AG09319 (cell line): ENCODE measurements at places on chromosomes 2 and 18.

- DNase-seq: no peak
Observed at GRCh38 chr2:234425639-234426603, 71.0 kb downstream of the ARL4C start.

- no peak for DNase-seq
Observed at GRCh38 chr2:16713011-16713423, 47.4 kb upstream of the CYRIA start.

DNA sequence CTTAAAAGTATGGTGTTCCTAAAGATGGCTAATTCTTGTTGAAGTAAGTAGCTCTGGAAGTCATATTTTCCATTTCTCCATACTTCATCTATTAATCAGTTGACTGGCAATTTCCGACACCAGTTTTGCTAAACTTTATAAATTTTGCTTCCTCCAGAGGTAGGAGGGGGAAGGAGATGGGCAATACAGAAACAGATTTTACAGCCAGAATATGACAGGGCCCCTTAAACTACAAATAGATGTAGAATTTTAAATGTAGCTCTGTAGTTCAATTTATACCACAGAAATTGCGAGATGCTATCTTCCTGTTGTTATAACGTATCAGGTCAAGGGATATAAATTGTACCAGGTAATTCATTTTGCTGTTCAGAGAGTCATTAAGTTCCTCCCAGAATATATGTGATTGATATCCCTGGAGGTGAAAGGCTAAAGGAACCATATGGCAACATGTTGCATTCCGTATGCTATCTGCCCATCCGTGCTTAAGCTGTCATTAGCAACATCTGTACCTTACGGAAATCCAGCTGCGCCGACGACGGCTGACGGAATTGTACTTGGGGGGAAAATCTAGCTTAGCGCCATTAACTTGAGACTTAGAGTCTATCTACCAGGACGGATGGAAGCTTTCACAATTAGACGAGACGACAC is 8.4 kb upstream of the NR4A2 start:
- DNase-seq: no peak

DNA sequence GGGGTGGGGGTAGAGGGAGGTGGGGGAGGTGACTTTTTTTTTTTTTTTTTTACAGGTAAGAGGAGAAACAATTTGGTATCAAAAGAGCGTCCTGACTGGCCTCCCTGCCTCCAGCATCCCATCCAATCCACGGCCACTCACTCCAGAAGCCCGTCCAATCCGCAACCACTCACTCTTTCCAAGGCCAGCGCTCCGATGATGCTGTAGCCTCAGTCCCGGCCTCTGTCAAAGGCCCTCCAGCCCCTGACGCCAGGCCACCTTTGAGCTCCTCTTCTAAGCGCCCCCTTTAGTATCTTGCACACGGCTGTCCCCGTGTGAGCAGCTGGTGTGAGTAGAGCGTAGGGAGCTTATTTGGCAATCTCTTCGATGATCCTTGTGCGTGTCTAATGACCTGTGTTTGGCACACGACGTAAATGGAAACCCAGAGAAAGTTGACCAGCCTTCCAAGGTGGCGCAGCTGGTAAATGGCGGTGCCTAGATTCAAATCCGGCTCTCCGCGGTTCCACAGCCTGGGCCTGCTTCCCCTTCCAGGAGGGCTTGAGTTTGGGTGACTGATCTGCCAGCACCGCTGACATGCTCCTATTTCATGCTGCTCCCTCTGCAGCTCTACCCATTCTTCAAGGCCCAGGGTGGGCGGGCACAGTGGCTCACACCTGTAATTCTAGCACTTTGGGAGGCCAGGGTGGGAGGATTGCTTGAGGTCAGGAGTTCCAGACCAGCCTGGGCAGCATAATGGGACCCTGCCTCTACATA is 23.8 kb upstream of the PXDN start:
- DNase-seq: no peak

DNA sequence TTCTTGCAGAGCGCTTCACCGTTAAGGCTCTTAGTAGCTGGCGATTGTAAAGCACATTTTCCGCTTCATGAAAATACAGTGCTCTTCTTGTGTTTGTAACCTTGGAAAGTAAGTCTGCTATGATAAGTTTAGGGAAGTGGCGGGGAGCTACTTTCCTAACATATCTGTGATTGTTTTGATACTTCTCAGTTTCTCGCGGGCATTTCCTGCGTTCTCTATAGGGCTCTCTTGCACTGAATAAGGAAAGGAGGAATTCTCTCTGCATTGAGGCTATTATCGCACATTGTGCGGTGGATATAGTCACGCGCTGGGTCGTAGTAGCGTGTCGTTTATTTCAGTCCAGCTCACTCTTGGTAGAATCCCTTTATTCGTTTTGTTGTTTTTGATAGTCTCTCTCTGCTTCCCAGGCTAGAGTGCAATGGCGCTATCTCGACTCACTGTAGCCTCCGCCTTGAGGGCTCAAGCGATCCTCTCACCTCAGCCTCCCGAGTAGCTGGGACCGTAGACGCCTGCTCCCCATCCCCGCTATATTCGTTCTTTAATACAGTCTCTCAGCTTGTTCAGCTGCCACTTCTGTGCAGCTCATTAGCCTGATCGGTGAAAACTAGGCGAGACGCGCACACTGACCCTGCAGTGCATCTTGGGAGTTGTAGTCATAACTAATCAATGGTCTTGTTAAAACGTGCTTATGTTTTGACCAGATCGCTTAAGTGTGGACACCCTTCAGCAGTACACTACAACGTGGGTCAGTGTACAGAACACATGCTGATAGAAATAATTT is 1.0 kb upstream of the PPP4R3B start:
- peak; percentile 5 for DNase-seq
